Ovary (tissue), 10 donors: ENCODE measurements at places on chromosomes 11 and 22.

DNA sequence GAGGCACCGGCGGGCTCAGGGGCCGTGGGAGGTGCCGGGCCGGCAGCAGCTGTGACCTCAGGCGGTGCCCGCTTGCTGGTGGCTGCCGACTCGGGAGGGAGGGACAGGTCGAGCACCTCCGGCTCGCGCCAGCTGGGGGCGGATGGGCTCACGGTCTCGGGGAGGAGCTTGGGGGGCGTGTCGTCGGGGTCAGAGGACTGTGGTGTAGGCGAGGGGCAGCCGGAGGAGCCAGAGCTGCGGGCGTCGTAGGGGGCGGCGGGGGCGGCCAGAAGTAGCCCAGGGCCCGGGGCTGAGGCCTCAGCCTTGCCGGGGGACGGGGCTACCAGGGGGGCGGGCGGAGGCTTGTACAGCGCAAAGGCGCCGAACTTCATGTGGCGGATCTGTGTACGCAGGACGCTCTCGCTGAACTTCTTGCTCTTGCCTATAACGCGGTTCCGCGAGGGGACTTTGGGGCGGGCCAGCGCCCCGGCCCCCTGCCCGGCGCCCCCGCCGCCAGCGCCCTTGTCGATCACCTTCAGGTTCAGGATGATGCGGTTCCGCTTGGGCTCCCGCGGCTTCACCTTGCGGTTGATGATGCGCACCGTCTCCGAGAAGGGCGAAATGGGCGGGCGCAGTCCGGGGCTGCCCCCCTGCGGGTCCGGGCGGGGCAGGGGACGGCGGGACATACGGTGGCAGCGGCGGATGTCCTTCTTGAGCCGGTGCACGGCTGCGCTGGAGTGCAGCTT is 5.5 kb downstream of the CBX6 start:
- peak; percentile 28 for DNase-seq

DNA sequence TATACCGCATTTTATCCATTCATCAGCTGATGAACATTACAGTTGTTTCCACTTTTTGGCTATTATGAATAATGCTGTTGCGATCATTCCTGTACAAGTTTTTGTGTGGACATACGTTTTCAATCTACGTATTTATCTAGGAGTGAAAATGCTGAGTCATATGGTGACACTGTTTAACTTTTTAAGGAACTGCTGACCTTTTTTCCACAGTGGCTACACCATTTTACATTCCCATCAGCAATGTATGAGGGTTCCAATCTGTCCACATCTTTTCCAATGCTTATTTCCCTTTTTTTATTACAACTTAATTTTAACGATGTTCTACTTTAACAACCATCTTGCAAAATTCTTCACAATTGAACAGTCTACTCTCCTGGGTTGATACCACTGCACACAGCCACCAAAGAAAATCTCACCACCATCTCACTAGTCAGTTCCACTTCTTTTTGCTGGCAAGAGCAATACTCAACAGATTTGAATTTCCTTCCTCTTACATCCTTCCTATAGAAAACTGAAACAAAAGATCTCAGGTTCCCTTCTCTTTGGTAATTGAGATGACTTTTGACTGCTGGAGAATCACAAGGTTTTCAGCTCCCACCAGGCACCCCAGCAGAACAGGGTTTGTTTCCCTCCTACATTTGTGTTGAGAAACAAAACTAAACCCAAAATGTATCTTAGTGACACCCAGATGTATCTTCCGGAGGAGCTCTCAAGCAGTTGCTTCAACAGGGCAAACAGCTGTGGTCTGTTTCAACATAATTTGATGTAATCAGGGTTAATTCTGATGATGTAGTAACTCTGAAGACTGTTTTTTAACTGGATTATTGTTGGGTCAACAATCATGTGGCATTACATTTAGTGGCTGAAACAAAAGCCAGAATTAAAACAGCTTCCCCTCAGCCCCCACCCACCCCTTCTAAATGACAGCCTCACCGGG is 7.0 kb upstream of the GAB2 start:
- DNase-seq = no peak

GRCh38 chr22:33255791-33256190 is 197.6 kb upstream of the SYN3 start:
- DNase-seq = no peak

DNA sequence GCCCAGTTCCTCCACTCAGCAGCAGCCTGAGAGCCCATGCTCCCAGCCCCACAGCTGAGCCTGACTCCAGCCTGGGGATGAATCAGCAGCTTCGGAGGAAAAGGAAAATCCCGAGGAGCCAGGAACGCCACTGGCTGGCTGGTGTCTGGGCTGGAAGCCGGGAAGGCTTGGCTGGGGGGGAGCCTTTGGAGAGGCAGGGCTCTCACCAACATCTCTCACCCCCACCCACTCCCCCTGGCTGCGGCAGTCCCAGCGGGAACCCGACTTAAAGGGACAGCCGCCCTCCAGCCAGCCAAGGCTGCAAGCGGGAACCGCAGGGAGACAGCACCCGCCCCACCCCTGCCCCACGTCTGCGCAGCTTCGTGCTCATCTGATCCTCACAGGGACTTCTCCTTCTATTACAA is 28.4 kb downstream of the KIAA0930 start:
- peak; percentile 72 for DNase-seq

GRCh38 chr11:66617155-66617834 is 865 bp downstream of the RBM14 start:
- DNase-seq = no peak
